ENCODE measurements at places on chromosomes 12 and 14.

DNA sequence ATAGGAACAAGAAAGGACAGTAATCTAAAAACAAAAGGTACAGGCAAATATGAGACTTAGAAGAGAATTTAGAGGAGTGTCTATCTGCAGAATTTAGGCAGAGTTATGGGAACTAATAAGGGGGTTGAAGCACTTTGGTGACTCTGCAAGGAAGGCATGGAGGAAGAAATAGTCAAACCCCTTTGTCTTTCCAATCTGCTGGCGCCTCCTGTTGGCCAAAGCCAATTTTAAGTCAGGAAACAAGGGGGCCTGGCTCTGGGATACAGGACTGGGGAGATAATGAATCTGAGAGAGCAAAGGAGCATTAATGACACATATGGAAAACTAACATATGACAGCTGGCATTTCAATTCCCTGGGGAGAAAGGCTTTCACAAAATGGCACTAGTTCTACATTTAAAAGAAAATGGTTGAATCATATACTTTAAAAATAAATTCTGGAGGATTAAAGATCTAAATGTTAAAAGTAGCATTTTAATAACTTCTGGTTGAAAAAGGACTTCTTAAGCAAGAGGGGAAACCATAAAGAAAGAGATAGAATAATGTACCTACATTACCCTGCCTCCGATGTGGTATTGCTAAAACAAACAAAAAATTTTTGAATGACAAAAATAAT, 48.5 kb upstream of the CSRP2 start:
- no peak for DNase-seq

DNA sequence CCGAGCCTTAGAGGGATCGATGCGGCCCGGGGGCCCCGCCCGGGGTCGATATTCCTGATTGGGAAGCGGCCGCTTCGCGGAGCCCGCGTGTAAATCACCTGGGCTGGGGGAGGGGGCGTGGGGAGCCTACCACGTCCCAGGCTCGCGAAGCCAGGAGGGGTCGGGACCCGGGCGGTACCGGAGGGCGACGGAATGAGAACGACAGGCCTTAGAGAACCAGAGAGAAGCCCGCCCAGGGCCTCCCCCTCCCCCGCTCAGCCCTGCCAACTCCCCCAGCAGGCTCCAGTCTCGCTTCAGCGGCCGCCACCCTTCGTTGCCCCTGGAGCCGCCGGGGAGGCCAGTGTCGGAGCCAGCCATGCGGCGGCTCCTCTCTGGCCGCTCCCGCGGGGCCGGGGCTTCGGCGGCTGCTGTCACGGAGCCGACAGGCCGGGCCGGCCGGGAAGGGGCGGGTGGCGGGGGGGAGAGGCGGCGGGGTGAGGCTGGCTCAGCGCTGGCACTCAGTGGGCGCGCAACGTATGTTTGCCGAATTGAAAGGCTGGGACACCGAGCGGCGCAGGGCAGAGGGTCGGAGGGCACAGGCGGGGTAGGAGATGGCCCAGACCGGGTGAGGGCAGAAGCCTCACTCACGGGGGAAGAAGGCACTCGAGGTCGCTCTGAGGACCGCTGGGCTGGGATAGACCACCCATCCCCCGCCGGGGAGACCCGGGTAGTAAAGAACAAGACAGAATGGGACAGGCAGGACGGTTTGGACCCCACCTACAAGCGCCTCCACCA, 1.4 kb upstream of the DNAJC22 start:
- DNase-seq = no peak

GRCh38 chr12:105574056-105574715, 243.7 kb downstream of the C12orf75 start:
- no peak for DNase-seq

- DNase-seq = peak; percentile 35
Measured at GRCh38 chr12:124774462-124775167, 89.0 kb downstream of the SCARB1 start.

DNA sequence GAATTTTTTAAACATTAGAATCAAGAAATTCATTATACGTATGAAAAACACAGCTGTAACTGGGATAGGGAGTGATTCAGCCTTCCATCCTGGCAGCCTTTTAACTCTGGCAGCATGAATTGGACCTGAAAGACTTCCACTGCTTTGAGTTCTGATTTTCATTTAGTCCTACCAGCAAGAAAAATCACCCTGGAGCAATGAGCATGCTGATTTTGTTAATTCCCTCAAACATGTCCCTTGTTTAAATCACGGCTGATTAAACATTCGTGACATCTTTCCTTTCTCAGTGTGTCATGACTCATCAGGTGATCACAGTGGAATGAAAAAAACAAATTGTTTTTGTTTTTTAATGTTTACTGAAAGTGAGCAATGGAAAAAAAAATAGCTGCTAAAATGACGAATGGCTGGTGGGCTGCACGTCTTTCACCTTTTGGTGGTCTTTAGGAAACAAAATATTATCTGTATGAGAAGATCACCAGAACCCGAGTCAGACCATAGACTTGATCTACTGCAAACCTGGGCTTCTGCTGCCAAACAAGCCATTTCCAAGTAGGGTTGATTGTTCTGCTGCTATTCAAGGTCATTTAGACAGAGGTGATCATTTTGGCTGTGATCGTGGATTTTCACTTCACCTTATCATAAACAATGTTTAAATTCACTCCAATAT, 67.0 kb upstream of the CAND1 start:
- no peak for DNase-seq

DNA sequence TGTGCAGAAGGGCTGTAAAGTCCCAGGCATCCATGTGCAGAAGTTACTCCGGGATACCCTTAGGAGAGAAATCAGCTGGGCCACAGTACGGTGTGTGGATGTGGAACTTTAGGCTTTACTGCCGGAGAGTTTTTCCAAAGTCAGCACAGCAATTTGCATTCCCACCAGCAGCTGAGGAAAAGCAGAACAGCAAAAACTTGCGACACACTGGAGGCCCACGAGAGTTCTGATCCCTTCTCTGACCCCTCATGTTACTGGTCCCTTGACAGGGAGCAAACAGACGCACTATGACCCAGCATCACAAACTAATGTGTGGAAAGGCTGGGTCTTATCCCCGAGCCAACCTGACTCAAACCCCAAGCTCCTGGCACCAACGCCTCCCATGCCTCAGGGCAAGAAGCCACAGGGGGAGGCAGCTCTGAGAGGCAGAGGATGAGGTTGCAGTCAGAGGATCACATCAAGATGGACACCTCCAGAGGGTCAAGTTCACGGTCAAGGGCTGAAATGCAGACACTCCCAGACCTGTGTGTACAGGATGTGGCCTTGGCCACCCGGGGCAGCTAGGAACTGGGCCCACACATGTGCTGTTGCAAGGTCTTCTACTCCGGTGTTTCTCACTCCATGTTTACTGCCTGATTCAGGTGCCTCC, 38.6 kb downstream of the CCDC88C start:
- no peak for DNase-seq

DNA sequence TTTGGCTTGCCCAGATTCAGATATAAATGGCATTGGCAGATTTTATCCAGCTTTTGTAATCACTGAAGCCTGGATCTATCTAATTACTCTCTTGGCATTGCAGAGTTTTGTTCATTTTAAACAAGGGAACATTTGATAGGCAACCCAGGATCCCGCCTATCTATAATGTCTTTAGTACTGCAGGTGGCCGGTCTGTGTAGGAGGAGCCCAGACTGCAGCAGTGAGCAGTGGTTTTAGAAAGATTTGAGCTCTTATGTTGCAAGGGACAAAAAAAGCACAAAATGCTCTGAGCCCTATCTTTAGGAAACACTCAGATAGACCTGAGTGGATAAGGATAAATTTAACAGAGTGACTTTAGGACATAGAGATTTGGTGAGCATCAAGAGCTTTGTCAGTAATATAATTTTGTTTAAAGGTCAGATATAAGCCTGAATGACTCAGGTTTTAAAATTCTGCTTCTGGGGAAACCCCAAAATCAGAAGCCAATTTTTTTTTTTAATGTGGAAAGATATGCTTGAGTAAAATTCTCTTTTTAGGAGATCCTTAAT, 165.5 kb downstream of the SLC5A8 start:
- DNase-seq = no peak

GRCh38 chr14:74645756-74646470, 33.9 kb upstream of the LTBP2 start:
- DNase-seq = no peak

DNA sequence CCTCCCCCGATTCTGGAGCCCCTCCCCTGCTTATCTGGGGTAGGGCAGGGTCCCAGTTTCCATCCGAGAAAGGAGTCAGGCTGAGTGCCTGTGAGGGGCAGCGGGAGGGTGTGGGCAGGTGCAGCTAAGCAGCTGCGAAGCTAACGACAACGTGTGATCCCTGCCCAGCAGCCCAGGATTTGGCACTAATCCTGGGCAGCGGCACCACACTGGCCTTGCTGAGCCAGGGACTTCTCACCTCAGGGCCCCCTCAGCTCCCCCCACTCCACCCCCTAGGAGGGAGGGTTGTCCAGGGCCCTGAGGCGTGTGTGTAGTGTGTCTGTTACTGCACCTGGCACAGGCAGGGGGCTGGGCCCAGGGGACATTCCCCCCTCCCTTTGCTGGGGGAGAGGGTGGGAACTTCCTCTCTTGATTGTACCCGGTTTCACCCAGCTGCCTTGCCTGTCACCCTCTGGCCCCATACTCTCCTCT, 1.8 kb downstream of the SMIM41 start:
- DNase-seq = no peak

GRCh38 chr12:67647799-67648520, 585 bp upstream of the DYRK2 start:
- DNase-seq = no peak

DNA sequence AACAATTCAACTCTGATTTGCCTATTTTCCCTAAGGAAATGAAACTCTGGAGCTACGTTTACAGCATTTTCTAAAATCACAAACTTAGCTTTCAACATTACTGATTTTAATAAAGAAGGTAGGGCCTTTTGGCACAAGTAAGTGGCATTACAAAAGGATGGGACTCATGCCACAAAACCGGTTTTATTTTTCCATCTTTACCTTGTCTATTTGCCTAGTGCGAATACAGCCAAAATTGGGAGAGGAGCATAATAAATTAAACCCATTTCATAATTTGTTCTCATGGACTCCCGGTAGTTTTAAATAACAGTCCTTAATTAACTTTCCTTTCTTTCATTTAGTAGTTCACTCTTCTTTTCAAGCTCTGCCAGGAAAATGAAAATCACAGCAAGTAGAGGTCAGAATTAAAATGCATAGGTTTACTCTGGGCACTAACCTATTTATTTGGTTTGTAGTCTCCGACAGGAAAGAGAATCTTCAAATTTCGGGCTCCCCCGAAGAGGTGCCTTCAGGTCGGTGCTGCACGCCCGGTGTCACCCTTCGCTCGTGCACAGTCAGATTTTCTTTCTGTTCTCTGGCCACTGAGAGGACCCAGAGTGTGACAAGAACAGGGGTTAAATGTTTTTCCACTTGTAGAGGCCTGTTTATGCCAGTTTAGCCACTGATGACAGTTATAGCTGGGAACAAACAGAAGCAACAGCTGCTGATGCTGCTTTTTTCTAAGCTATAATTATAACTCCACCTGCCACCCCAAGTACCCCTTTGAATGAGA, at the start of gene BEST3:
Gene BEST3, minus strand, starts transcription at position 535 of the 772 bp plus-strand sequence. CDS start 1,505 bp downstream, outside the sequence.
- DNase-seq = no peak

GRCh38 chr14:89349171-89350008, 67.6 kb downstream of the FOXN3 start:
- DNase-seq = no peak

- no peak for DNase-seq
Measured at GRCh38 chr12:121930862-121931261, 12.5 kb downstream of the CFAP251 start.

- no peak for DNase-seq
Measured at GRCh38 chr12:40689576-40689975, 2.7 kb upstream of the CNTN1 start.

DNA sequence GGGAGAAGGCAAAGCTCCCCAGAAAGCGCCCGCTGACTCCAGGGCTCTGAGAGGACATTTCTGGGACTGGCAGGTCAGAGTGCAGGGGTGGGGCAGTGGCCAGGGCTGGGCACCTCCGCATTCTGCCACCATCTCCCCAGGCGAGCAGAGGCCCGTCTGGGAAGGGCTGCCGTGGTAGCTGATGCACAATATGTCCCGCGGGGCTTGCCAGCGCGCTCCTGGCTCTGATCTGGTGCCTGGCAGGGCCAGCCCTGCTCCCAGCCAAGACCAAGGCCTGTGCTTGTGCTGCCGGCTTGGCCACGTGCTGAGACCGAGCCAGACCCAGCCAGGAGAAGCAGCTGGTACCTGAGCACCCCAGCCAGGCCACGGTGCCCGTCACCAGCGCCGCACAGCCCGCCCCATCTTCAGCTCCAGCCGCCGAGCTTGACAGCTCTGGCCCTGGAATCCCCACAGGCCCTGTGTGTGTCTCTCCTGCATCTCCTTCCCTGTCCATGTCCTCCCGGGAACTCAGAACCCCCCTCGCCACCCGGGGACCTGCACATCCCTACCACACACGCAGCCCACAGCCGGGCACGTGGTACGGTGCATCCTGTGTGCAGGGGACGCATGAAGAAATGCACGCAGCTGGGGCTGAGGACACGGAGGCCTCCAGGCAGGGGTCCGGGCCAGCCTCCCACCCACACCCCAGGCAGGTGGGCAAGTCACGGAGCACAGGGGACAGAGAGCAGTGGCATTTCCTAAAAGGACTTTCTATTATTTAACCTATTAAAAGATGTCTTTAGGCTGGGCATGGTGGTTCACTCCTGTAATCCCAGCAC, 68.6 kb upstream of the C14orf180 start:
- no peak for DNase-seq

GRCh38 chr12:20383612-20384011, 15.3 kb downstream of the PDE3A start:
- no peak for DNase-seq

DNA sequence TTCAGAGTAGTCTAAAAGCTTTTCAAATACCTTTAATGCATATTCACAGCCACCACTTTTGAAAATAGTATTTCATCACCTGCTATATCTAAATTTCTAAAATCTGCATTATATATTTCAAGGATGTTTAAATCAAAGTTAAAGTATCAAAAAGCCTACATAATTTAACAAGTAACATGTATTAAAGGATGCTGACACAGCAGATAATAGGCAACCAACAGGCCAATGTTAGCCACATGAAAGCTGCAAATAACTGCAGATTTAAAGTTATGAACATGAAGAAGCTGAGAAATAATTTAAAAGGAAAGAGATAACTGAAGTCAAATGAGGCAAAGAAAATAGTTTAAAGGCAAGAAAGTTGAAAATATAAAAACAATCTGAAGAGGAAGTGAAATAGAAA, 39.8 kb upstream of the NELL2 start:
- no peak for DNase-seq

DNA sequence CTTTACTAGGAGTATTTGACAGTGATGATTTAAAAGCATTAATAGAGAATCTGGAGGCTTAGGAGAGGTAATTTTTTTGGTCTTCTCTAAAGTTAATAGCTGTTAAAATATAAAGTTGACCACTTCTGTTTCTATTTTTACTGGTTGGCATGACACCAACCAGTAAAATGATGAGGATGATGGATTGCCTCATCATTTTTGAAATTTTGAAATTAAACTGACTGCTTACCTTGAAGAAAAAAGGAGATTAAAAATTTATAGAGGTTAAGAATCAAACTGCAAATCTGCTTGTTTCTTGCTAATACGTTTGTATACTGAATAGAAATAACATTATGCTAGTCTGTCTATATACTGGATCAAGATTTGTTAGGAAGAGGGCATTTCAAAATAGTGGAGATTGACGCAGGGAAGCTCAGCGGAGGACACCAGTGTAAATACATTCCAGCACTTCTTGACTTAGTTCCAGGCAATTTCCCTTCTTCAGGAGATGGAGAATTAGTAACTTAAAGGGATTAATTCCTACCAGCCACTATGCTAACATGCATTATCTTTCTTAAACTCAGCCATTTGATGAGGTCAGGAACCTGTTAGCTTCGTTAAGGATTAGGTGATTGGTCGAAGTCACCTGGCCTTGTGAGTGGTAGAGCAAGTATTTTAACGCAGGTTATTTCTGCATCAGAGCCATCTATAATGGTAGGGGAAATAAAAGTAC, 3.6 kb downstream of the EID3 start:
- no peak for DNase-seq

GRCh38 chr12:46443594-46444263, 71.2 kb upstream of the SLC38A2 start:
- no peak for DNase-seq

Measured in activated gamma-delta T cell treated with anti-CD3 and anti-CD28 coated beads, Interleukin-2, amount 50 U/mL, for 16 hours (primary cell).